NCI-H1048 (cell line): ENCODE measurements at places on chromosomes 16 and 17.

DNA sequence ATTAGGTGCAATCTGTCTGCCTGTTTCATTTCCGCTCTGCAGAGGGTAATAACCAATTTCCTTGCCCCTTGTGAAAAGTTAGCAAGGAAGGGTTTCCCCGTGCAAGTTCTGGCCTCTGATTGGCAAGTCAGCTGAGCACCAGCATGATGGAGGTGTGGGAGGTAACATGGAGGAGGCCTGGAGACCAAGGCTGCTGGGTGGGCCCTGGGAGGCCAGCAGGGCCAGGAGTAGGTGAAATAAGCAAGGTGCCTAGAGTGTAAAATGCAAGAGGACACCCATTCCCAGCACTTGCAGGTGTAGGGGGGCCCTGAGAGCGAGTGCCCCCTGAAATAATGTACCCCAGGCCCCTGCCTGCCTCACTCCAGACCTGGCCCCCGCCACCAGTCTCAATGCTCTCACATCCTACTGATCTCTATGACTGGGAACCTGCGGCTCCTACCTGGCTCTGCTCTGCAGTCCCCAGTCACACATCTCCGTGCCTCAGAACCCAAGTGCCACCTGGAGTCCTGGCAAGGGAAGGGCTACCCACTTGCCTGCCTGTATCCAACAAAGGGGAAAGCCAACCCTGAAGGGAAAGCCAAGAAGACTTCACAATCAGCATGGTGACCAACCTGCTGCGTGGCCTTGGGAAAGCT is 116.2 kb downstream of the C16orf78 start:
- no peak for DNase-seq

GRCh38 chr17:77679589-77679988 is 278.9 kb upstream of the TNRC6C start:
- DNase-seq = no peak

GRCh38 chr17:64209983-64210382 is 53.1 kb downstream of the TEX2 start:
- no peak for DNase-seq

- no peak for DNase-seq
Observed at GRCh38 chr16:90077757-90078578, 837 bp upstream of the PRDM7 start.

GRCh38 chr17:46826116-46826515 is 7.6 kb upstream of the WNT3 start:
- DNase-seq = no peak

DNA sequence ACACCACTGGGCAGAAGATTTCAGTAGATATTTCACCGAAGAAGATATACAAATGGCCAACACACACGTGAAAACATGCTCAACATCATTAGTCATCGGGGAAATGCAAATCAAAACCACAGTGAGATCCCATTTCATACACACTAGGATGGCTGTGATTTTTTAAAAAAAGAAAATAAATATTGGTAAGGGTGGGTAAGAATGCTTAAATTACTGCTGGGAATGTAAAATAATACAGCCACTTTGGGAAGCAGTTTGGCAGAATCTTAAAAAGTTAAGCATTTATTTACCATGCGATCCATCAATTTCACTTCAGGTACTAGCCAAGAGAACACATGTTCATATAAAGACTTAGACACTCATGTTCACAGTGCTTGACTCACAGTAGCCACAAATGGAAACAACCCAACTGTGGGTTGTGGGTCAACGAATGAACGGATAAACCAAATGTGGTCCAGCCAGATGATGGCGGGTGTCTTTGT is 6.5 kb upstream of the C16orf74 start:
- no peak for DNase-seq

DNA sequence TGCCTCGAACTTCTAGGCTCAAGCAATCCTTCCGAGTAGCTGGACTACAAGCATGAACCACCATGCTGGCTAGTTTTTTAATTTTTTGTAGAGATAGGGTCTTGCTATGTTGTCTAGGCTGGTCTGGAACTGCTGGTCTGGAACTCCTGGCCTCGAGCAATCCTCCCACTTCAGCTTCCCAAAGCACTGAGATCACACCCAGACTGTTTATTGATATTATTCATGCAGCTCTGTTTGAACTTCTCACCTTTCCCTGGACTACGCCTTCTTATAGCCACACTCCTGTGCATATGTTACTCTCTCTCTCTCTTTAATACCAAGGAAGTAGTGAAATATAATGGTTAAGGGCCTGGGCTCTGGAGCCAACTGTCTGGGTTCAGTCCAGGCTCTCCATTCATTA is 4.6 kb downstream of the COG7 start:
- DNase-seq = no peak

GRCh38 chr16:57619133-57619605 is 9.3 kb upstream of the ADGRG1 start:
- DNase-seq = no peak

- DNase-seq = no peak
Observed at GRCh38 chr16:83792391-83792790, 15.4 kb upstream of the HSBP1 start.

- DNase-seq = no peak
Observed at GRCh38 chr16:50478773-50479149, 69.4 kb upstream of the NKD1 start.

- no peak for DNase-seq
Observed at GRCh38 chr16:24540602-24541210, 1.3 kb downstream of the RBBP6 start.

DNA sequence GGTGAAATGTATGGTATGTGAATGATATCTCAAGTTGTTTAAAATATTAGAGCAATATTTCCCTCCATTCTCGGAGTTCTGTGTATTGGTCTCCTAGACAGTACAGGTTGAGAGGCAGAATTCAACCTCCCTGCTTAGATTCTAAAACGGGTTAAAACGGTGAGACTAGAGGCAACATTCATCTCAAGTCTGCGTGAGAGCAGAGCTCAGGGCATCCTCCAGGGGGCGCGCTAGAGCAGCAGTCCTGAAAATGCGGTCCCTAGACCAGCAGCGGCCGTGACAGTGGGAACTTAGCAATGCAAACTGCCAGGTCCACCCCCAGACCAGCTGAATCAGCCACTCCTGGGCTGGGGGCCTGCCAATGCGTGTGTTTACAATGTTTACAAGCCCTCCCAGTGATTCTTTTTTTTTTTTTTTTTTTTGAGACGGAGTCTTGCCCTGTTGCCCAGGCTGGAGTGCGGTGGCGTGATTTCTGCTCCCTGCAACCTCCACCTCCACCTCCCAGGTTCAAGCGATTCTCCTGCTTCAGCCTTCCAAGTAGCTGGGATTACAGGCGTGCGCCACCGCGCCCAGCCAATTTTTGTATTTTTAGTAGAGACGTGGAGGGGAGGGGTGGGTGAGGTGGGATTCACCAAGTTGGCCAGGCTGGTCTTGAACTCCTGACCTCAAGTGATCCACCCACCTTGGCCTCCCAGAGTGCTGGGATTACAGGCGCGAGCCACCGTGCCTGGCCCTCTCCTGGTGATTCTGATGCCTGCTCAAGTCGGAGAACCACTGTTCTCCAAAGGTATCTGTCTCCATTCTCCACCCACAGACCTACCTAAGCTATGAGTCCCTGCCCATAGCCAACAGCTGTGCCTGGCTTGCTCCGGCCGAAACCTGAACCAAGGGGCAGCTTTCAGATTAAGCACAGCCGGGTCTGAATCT is 24.2 kb downstream of the KLHL36 start:
- peak; percentile 9 for DNase-seq

- DNase-seq = no peak
Observed at GRCh38 chr17:73281928-73282327, 20.2 kb upstream of the CPSF4L start.

DNA sequence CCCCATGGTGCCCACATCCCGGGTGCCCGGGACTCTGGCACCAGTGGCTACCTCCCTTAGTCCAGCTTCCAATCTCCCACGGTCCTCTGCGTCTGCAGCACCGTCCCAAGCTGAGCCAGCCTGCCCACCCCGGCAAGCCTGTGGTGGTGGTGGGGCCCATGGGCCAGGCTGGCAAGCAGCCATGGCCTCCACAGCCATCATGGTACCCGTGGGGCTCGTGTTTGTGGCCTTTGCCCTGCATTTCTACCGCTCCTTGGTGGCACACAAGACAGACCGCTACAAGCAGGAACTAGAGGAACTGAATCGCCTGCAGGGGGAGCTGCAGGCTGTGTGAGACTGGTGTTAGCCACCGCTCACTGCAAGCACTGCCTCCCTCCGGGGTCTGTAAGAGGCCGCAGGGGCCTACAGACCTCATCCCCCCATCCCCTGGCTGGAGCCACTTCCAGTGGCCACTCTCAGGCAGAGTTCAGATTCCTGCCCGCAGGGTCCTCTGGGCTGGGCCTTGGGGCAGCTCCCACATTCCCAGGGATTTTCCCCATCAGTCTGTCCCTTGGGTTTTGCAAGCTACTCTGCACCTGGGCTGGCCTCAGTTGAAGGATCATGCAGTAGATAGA is 3.9 kb upstream of the SETD1A start:
- DNase-seq = peak; percentile 46

DNA sequence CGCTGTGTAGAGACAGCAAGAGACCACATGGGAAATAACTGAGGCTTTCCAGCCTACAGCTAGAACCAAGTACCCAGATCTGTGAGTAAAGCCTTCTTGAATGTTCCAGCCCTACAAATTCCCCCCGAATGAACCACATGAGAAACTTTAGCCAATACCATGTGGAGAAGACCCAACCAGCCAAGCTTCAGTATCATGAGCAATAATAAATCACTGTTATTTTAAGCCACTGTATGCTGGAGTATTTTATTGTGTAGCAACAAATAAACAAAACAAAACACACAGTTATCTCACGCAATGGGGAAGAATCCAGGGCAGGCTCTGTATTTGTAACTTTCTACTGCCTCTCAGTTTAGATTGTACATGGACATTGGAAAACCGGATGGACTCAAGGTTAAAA is 426.2 kb downstream of the CDH11 start:
- no peak for DNase-seq

DNA sequence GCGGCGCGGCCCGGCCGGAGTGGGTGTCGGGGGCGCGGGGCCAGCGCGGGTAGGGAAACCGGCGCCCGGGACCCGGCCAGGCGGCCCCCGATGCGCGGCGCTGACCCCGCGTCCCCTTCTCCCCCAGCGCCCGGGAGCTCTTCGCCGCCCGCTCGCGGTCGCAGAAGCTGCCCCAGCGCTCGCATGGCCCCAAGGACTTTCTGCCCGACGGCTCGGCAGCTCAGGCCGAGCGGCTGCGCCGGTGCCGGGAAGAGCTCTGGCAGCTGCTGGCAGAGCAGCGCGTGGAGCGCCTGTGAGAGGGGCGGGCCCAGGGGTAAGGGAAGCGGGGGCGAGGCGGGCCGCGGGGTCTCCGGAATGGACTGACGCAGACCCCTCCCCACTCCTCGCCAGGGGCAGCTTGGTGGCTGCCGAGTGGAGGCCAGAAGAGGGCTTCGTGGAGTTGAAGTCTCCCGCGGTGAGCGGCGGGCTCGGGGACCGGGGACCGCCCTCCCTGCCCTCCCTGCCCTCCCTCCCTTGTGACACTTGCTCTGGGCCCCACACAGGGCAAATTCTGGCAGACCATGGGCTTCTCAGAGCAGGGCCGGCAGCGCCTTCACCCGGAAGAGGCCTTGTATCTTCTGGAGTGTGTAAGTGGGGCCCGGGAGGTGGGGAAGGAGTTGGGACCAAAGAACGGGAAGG is 430 bp downstream of the TSEN54 start:
- no peak for DNase-seq

DNA sequence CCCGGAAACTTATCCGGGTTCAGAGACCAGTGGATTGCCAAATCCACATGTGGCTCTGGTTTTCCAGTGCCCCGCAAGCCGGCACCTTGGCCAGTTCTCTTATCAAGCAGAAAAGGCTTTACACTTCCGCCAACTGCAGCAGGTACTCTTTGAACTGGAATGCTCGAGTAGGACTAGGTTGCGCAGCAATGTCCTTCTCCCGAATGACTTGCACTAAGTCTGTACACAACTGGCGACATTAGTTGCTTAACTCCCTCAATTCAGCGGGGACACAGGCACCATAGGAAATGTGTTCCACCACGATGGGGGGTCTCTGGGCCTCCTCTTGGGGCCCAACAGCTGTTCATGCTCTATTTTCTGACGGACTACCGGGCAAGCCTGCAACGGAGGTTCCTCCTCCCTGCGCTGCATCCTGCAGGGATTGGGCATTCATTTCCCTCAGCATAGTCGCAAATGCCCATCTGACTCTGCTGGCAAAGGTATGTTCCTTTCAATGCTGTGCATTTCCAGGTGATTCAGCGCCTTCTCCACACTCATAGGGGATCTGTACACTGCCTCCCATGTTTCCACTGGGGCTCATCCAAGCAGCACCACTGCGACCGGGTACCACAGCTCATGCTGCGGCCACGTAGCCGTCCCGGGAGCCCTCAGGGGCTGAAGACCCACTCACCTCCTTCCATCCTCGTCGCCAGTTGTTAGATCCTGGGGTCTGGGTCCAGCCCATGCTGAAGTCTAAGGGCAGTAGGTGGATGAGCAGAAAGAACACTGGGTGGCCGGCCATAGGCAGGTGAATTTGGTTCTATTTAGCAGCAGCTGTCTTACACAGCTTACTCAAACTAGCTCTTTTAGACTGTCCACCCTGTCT is 34.2 kb upstream of the APPBP2 start:
- no peak for DNase-seq

DNA sequence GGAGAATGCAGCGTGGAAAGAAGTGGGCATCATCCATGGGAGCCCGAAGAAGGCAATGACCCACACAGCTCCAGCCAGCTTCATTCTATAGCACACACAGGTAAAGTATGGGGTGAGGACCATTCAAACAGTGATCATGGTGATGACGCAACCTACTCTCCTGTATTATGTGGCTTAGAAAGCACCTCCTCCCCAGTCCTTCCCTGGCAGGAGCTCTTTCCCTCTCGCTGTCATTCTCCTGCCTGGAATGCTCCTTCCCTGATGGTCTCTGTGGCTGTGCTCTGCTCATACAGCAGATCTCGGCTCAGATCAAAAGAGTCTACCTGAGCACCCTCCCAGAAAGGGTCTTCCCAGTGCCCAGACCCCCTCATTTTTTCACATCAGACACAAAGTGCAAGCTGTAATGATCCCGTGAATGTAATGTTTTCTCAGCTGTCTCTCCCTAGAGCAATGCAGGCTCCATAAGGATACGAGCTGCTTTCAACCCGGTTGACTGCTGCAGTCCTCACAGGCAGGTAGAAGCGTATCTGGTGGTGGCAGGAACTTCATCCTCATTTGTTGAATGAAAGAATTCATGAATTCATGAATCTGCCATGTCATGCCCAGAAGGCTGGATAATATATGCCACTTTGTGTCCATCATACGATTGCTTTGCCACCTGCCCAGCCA is 248.8 kb downstream of the HS3ST3A1 start:
- DNase-seq = no peak

DNA sequence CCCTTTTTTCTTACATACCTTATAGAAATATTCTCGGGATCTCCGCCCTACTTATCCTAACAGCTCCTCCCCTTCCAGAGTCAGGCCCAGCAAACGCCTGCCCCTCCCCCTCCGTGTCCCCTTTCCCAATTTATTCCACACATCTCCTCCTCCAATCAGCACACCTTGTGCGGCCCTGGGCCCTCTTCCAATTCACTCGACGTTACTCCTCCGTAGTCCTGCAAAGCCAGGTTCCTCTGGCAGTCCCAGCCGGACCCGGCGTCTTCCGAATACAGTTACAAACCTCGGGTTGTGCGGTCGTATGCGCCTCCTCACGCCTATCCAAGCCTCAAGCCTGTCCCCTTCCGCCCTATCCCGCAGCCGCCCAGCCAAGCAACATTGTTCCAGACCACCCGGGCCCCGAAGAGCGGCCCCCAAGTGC is 677 bp downstream of the CBX1 start:
- DNase-seq = peak; percentile 17

- DNase-seq = no peak
Observed at GRCh38 chr17:15457723-15458094, 9.7 kb downstream of the CDRT4 start.
